ENCODE measurements at places on chromosomes 4 and X.
A peak's percentile ranks its signal among the peaks of the same experiment; 100 is the strongest.

GRCh38 chr4:38687571-38688011 lies 23.6 kb downstream of the KLF3 start:
- DNase-seq, result no peak

DNA sequence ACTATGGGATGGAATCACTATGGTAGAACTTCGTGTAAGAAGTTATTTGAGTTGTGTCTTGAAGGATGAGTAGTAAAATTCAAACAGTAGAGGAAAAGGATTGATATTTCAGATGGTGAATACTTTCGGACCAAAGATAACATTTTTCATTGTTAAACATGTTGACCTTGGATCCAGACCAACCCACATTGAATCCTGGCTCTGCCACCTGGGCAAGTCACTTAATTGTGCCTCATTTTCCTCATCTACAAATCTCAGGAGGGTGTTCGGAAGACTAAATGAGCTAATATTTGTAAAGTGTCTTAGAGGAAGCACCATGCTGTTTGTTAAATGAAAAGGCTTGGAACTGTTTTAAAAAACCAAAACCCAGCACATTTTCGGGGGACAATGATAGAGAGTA lies 1.4 kb upstream of the AIFM1 start:
- DNase-seq, result no peak

DNA sequence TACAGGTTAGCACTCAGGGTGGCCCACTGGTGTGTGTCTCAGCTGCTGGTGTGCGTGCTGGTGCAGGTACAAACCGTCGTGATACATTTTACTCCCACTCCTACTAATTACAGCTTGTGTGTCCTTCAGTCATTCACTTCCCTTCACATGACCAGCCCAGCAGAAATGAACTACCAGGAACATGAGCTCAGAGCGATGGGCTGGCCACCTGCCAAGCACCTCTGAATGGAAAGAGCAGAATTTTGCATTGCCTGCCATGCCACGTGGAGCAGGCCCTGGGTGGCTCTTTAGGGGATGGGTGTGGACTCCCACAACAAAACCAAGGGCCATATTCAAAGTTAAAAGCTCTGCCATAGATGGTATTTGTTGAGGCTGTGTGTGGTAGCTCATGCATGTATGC lies 58.9 kb upstream of the PGM2 start:
- no peak for DNase-seq

DNA sequence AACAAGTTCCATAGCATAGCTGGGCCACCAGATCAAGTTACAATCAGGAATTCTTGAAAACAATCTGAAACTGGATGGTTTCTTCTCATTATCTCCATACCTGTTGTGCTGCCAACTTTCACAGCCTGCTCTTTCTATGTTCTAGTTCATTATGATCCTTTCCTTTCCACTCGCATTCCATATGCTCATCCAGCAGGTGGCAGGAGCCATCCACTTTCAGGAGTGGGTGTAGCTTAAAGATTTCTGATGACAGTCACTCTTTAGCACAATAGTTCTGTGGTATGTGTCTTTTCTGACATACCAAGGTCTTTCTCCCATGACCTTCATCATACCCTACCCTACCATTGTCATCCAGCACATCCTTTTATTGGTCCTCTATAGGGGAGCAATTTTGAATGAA lies 46.4 kb downstream of the PAGE2 start:
- DNase-seq, result peak; percentile 32

DNA sequence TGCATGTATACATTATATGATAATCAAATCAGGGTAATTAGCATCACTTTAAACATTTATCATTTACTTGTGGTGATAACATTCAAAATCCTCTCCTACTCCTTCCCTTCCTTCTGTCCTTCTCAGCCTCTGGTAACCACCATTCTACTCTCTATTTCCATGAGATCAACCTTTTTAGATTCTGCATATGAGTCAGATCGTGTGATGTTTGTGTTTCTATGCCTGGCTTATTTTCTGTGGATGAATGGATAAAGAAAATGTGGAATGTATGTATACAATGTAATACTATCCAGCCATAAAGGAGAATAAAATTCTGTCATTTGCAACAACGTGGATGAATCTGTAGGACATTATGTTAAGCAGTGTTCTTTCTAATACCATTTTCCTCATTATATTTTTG lies 123.9 kb downstream of the NAA11 start:
- no peak for DNase-seq

- no peak for DNase-seq
These were observed 178.7 kb downstream of the SH3KBP1 start for GRCh38 chrX:19708683-19709082.

GRCh38 chrX:155744534-155744933 lies 131.8 kb upstream of the TMLHE start:
- no peak for DNase-seq

- no peak for DNase-seq
These were observed 95.1 kb downstream of the ARSF start for GRCh38 chrX:3136161-3136961.

DNA sequence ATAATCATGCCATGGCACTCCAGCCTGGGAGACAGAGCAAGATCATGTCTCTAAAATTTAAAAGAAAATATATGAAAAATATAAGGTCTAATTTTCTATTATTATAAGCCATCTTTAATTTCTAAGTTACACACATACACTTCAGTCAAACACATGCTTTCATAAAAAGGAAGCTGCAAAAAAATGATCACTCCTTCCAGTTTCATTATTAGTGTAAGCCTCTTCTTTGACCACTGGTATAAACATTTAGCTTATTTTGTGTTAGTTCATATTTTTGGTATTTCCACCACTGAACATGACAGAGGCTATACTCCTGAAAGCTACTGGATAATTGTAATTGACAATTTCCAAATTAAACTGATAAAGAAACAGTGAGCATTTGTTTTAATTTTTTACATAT lies 163.3 kb upstream of the USP38 start:
- no peak for DNase-seq

DNA sequence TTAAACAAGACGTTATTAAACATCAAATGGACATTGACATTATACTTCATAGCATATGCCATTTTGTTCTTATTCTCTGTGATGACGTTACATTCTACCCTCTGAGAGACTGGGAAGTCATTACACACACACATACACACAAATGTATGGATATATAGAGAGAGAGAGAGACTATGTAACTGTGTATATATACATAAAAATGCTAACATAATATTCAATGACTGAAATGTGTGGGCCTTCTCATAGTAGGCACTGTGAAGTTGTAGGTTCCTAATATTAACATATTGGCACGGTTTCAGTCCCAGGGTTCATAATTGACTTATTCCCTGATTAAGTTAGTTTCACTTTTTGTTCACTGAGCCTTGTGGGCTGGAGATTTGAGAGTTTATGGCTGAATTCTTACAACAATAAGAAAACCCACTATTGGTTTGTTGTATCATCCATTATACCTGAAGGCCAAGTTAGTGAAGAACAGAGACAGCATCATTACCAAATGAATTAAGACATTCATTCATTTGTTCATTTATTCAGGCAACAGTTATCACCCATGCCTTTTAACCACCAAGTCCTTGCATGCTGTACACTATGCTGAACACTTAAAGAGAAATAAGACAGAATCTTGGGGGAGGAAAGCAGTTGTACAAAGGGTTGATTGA lies 68.5 kb downstream of the GAB1 start:
- no peak for DNase-seq

DNA sequence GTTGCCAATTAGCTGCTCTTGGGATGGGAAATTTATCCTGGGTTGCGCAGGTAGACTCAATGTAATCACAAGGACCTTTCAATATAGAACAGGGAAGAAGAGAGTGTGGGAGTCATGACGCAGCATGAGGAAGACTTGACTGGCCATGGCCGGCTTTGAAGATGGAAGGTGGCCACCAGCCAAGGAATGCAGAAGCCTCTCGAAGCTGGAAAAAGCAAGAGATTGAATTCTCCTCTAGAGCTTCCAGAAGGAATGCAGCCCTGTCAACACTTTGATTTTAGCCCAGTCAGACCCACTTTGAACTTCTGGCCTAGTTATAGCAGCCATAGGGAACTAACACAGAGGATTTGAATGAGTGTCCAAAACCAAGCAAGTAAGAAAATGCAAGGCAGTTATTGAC lies 14.7 kb upstream of the SH3KBP1 start:
- no peak for DNase-seq

- no peak for DNase-seq
These were observed 189.9 kb upstream of the ANXA3 start for GRCh38 chr4:78361621-78362120.

- no peak for DNase-seq
These were observed 588.0 kb downstream of the CCSER1 start for GRCh38 chr4:90715242-90715641.

DNA sequence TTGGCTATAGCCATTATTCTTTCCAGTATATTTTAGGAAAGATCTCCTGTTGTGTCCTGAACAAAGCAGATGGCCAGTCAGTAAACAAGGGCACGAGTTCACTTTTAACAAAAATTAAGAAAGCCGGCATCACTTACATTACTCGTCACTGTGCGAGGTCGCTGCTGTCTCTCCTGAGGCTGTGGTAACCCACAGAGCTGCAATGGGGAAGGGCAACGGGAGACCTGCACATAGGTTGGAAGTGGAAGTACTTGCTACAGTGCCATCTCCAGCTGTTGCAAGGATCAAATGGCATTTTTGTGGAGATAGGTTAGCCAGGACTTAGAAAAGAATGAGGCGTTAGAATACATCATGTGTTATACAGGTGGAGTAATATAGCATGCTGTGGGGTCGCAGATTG lies 132.2 kb downstream of the KLHL8 start:
- DNase-seq, result no peak

GRCh38 chr4:3699678-3700077 lies 66.5 kb upstream of the ADRA2C start:
- DNase-seq, result no peak

GRCh38 chrX:20361890-20362262 lies 95.2 kb upstream of the RPS6KA3 start:
- DNase-seq, result no peak

GRCh38 chr4:48224606-48225005 lies 45.0 kb downstream of the TEC start:
- DNase-seq, result no peak

- no peak for DNase-seq
These were observed 11.4 kb downstream of the WDFY3 start for GRCh38 chr4:84954982-84955567.

DNA sequence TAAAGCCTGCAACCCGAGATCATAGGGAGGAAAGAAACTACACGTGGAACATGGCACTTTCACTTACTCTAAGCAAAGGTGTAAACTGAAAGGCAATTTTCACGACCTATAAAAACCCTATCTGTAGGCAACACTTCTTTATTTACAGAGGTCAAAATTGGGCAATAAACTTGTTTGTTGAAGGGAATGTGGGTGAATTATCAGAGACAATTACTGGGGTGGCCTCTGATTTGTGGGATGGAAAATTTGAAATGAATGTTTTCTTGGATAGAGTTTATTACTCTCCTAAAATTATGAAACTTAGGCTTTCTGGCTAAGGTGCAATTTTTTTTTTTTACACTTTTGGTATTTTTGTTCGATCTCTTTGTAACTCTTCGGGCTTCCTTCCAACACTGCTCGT lies 734.1 kb upstream of the TENM3 start:
- no peak for DNase-seq

GRCh38 chr4:7320206-7320797 lies 114.4 kb downstream of the PSAPL1 start:
- no peak for DNase-seq

DNA sequence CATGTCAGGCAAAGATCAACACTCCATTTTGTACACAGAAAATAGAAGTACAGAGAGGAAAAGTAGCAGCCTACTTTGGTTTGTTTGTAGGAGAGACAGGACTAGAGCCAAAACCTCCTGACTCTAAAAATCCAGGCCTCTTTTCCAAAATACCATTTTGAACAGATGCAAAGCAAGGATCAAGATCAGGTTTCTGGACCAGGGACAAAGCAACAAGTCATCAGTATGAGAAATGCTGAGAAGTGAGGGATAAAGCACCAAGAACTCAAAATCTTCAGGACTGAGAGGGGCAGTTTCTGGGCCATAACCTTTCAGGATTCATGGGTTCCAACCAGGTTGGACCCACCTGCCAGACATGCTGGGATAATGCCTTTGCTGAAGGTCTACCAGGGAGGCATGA lies 36.6 kb upstream of the MBTPS2 start:
- no peak for DNase-seq

GRCh38 chr4:80321776-80322175 lies 13.8 kb upstream of the CFAP299 start:
- no peak for DNase-seq

GRCh38 chr4:111435986-111436744 lies 709.1 kb upstream of the FAM241A start:
- no peak for DNase-seq

DNA sequence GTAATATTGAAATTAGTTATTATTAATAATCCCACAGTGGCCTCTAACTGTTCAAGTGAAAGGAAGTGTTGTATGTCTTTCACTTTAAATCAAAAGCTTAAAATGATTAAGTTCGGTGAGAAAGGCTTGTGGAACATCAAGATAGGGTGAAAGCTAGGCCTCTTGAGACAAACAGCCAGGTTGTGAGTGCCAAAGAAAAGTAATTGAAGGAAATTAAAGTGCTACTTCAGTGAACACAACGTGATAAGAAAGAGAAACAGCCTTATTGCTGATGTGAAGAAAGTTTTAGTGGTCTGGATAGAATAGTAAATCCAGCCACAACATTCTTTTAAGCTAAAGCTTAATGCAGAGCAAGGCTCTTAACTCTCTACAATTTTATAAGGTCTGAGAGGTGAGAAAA lies 42.6 kb upstream of the IL13RA2 start:
- DNase-seq, result no peak

DNA sequence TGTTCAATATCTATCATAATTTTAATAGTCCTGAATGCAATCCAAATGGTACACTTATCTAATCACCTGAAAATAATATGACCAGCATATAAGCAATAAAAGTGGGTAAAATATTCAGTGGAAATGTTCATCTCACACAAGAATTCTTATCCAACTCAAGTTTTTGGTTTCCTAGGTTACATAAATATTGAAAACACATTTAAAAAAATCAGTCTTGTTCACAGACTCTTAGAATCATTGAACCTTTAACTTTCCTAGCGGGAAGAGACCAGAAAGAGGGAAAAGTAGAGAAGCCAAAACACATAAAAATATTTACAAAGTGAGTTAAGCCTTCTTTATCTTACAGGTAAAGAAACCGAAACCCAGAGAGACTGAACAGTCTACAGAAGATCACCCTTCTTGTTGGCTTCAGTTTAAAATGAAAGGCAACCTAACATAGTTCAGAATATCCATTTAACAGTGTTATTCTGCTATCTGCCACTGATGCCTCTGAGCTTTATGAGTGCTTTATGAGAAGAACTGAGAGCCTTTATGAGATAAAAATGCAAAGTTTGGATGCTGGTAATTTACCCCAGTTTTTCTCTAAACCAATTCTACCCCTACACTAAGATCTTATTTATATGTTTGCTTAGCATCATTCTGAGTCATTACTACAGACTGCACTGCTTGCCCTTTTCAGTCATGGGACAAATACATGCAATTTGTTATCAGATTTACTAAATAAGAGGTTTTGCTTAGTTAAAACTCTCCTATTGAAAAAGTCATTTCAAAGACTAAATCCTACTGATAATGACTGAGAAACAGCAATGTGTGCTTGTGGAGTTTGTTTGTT lies 453.3 kb upstream of the INTU start:
- DNase-seq, result no peak

Measured in activated CD8-positive, alpha-beta T cell treated with anti-CD3 and anti-CD28 coated beads, Interleukin-2, amount 10 ng/mL, durations not matched to agents 7 days and 5 days (primary cell).